ENCODE measurements at places on chromosomes 5 and 9.

DNA sequence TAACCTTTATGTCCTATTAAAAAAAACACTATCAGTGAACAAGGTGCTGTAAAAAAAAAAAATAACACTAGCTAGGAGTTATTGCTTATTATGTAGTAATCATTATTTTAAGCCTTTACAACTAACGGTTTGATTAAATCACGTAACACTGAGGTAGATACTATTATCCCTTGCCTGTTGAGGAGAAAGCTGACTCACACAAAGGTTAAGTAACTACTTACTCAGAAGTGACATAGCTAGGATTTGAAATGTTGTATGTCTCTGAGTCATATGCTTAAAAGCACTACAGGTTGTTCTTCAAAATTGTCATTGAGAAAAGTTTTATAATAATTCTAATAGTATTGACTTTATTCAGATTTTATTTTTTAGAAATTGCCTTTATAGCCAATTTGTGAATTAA, 8.8 kb downstream of the TENT2 start:
- no peak for DNase-seq

GRCh38 chr9:108535526-108535925, 320.3 kb downstream of the ACTL7B start:
- DNase-seq, result no peak

- no peak for DNase-seq
Measured at GRCh38 chr5:589588-589987, 22.6 kb upstream of the CEP72 start.

- DNase-seq, result no peak
Measured at GRCh38 chr9:13915591-13916301, 398.2 kb downstream of the NFIB start.

DNA sequence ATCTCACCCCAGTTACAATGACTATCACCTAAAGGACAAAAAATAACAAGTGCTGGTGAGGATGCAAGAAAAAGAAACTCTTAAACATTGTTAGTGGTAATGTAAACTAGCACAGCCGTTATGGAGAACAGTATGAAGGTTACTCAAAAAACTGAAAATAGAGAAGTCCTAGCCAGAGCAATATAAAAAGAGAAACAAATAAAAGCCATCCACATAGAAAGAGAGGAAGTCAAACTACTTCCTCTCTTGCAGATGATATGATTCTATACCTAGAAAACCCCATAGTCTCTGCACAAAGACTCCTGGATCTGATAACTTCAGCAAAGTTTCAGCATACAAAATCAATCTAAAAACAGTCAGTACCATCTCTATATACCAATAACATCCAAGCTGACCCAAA, 221.5 kb upstream of the FAM174A start:
- DNase-seq, result no peak

GRCh38 chr5:77180167-77181081, 30.1 kb upstream of the PDE8B start:
- no peak for DNase-seq

DNA sequence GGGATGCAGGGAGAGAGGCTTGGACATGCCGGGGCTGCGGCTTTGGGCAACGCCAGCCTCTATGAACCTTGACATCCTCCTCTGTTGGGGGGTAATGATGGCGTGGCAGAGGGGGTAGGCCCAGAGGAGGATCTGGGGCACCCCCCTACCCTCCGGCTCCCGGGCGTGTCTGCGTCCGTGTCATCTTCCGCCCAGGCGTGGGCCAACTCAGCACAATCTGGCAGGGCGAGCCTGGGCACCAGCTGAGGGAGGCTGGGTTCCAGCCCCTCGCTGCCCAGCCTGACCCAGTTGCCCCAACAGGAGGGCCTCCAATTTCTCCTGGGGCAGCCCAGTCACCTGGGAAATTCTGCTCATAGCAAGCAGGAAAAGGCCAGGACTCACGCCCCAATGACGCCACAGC, 62.9 kb upstream of the IL17B start:
- DNase-seq, result no peak

GRCh38 chr5:131994533-131995226, 16.8 kb downstream of the ACSL6 start:
- DNase-seq, result no peak

GRCh38 chr5:40909723-40910122, 426 bp downstream of the C7 start:
- no peak for DNase-seq

DNA sequence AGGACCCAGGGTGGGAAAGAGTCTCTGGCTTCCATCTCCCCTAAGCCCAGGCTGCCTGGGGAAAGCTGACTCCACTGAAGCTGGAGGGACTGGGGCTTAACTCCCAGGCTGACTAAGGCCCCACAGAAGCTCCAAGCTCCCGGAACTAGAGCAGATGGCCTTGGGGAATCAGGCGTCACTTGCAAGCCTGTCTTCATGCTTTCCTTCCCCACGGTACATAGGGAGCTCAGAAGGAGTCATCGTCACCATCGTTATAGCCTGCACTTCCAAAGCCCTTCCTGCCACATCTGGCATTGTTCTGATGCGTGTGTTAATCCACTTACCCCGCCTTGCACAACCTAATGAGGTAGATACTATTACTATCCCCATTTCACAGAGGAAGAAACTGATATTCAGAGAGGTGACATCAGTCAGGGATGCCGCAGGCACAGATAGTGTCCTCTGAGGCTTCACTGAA, 11.5 kb downstream of the AQP3 start:
- DNase-seq, result no peak

GRCh38 chr5:133408322-133408721, 204.0 kb downstream of the FSTL4 start:
- DNase-seq, result no peak

GRCh38 chr9:77710965-77711648, 63.0 kb upstream of the GNA14 start:
- no peak for DNase-seq

DNA sequence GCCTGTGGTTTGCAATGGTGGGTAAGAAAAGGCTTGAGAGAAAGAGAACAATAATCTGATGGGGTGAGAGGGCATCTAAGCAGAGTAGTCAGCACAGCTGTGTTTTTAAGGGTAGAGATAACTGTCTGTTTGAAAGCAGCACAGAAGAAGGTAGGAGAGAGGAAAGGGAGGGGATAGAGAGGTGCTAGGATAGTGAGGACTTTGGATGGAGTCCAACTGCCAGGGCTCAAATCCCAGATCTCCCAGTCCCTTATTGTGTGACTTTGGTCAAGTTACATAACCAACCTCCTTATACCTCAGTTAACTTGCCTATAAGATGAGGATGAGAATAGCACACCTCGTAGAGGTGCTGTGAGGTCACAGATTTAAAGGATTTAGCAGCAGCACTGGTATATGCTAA, 55.6 kb downstream of the GPR21 start:
- DNase-seq, result no peak

DNA sequence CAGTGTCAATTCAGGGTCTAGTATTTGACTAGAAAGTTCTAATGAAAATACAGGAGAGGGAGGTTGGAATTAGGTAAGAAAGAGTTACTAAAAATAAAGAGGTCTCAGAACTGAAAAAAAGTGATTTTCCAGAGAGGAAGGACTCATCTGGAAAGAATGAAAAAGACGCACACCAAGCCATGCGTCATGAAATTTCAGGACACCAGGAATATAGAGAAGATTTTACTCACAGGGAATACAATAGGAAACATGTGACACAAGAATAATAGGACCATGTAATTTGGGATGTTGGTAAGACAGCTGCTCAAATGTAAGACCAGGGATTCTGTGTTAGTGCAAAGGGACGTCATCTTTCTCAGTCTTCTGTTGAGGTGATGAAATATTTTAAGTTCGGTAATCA, 224.7 kb downstream of the GDNF start:
- no peak for DNase-seq

DNA sequence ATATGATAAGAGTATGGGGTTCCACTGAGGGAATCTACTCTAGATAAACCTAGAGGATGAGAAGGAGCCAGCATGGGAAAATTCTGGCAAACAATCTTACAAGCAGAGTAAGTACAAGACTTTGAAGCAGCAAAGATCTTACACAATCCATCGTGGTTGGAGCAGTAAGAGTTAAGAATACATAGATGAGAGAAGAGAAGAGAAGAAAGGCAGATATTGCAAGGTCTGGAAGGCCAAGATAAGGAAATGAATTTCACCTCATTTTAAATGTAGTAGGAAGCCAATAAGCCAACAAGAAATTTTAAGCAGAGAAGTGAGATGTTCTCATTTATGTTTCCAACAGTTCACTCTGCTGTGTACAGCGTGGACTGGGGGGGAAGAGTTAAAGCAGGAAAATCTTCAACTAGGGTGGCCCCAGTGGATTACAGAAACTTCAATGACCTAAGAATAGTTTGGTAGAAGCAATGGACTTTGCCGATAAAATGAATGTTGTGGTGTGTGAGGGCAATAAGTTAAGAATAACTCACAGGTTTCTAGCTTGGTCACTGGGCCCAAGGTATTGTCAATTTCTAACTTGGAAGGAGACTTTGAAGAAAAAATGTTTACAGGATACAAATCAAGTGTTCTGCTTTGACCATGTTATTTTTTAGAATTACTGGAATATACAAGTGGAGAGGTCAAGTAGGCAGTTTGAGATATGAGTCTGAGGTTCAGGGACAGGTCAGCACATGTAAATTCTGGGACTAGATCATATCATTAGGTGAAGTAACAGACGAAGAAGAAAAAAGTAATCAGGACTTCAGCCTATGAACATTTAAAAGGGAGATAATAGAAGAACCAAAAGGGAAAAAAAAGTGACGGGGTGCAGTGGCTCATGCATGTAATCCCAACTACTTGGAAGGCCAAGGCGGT, 12.1 kb upstream of the ISOC1 start:
- no peak for DNase-seq

GRCh38 chr5:170628028-170628427, 124.2 kb downstream of the KCNIP1 start:
- DNase-seq, result no peak

DNA sequence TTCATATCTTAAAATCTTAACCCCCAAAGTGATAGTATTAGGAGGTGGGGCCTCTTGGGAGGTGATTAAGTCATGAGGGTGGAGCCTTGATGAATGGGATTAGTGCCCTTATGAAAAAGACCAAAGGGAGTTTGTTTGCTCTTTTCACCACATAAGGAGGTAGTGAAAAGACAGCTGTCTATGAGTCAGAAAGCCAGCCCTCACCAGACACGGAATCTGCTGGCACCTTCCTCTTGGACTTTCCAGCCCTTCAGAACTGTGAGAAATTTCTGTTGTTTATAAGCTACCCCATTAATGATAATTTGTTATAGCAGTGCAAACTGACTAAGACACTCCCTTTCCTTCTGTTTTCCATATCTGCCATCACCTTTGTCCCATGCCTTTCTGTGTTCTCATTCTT, 20.8 kb downstream of the IFNB1 start:
- DNase-seq, result no peak

GRCh38 chr5:218457-219291, 554 bp downstream of the SDHA start:
- DNase-seq, result no peak

GRCh38 chr9:135156525-135157510, 69.3 kb downstream of the OLFM1 start:
- no peak for DNase-seq

- no peak for DNase-seq
Measured at GRCh38 chr5:109063223-109063622, 315.5 kb downstream of the FER start.

DNA sequence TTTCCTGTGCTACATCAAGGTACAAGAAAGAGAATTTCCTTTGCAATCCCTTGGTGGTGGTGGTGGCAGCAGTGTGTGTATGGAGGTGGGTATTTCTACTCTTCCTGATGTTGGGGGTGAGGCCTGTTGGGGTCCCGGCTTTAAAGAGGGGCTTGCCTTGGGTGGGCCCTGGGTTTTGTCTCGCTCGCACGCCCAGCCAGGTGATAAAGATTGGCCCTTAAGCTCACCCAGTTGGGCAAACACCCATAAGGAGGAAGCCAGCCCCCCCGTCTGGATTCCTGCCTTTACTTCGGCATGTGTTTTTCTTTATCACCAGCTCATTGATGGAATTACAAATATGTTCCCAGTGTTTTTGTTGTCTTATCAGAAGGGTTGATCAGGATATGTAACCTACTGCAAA, 16.0 kb upstream of the SARDH start:
- no peak for DNase-seq

GRCh38 chr5:142319560-142320429, 5.0 kb downstream of the SPRY4 start:
- no peak for DNase-seq

DNA sequence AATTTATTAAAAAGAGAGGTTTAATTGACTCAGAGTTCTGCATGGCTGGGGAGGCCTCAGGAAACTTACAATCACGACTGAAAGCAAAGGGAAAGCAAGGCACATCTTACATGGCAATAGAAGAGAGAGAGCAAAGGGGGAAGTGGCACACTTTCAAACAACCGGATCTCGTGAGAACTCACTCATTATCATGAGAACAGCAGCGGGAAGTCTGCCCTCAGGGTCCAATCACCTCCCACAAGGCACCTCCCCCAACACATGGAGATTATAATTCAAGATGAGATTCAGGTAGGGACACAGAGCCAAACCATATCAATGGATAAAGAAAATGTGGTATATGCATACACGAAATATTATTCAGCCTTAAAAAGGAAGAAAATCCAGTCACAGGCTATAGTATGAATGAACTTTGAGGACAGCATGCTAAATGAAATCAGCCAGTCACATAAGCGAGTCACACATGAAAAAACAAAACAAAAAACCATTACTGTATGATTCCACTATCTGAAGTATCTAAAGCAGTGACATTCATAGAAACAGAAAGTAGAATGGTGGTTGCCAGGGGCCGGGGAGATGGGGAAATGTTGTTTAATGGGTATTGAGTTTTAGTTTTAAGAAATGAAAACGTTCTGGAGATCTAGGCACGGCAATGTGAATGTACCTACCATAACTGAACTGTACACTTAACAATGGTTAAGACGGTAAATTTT, 83.4 kb upstream of the PCA3 start:
- no peak for DNase-seq

- no peak for DNase-seq
Measured at GRCh38 chr9:92790542-92791527, 26.2 kb upstream of the BICD2 start.

DNA sequence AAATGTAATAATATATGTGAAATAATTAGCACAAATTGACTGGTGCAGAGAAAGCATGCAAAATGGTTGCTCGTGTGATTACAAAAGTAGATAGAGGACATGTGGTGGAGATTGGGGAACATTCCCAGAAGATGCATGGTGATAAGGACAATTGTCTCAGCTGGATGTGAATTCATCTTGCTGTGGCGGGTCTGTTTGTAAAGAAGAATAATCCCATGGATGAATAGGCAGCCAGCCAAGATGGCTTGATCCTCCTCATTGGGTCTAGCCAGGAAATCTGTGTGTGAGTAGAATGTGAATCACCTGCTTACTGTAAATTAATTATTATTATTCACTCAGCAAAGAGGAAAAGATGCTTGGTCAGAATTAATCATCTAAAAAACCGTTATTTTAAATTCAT, 12.6 kb upstream of the DPYSL3 start:
- no peak for DNase-seq

DNA sequence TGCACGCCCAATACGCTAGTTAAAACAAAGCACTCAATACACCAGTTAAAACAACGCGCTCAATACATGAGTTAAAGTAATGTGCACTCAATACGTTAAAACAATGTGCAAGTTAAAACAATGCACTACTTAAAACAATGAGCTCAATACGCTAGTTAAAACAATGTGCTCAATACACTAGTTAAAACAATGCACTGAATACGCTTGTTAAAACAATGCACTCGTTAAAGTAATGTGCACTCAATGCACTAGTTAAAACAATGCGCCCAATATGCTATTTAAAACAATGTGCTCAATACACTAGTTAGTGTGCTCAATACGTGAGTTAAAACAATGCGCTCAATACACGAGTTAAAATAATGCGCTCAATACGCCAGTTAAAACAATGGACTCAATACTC, 185.0 kb downstream of the TRIO start:
- no peak for DNase-seq

All from stimulated activated CD4-positive, alpha-beta T cell treated with anti-CD3 and anti-CD28 coated beads, Interleukin-15, amount 100 ng/mL, for 48 hours (primary cell).